NCI-H1436 treated with DMSO at 0.1 percent for 48 hours (cell line): ENCODE measurements at places on chromosomes 7 and 10.

DNA sequence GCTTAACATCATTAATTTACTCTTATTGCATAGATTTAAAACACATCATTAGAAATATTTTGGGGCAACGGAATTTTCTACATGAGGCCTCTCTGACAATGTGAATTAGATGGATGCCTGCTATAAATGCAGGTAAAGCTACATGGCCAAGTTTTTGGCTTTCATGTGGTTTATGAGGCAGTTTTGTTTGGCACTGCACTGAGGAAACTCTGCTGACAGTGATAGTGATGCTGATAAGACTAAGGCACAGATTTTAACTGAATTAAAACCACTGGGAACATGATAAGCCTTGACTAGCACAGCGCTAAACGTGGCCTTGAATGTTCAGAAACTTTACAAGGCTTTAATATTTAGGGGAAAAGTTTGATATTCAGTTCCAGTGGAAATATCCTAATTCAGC is 114.3 kb upstream of the NOBOX start:
- DNase-seq, result no peak

DNA sequence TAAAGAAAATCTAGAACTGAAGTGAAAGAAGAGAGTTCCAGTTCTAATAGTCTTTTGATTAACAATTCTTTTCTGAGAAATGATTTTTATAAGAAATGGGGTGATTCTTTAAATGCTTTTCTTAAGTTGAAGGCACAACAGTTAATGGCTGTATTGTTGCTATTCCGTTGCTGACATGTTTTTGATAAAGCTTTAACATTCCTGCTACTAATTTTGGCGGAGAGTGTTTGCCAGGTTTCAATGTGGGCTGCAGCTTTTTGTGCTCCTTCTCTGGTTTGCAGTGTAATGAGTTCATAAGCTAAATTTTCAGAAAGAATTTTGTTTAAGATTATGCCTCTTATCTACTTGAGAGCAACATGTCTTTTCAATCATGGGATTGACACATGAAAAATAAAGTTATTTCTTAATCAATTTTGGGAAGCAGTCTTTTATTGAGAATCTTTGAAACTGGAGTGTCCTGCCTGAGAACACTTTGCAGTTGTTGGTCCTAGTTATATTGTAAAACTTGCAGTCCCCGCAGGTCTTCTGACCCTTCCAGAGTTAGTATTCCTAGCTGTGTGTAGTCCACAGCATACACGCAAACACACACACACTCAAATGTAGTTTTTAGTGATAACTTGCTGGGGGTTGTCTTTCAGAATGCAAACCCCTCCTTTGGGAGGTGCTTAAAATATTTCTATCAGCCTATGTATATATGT is 56.7 kb downstream of the COL17A1 start:
- no peak for DNase-seq

DNA sequence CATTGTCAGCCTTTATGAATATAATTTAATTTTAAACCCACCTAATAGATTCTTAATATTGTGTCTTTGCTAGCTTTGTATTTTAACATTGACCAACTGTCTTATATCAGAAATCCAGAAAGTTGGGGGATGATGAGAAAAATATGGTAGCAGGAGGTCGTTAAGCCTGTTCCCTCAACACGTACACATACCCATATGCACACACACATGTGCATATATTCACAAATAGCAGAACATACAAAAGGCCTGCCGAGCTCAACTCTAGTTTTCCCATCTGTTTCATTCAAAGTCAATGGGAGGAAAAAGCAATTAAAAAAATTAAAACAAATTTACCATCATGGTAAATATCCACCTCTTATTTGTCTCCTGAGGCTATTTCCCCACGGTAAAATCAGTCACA is 25.9 kb upstream of the PTPRZ1 start:
- no peak for DNase-seq

GRCh38 chr10:21495002-21495751 is 30.3 kb downstream of the SKIDA1 start:
- DNase-seq, result no peak

- DNase-seq, result no peak
These were observed 37.2 kb downstream of the CYCS start for GRCh38 chr7:25087855-25088254.

DNA sequence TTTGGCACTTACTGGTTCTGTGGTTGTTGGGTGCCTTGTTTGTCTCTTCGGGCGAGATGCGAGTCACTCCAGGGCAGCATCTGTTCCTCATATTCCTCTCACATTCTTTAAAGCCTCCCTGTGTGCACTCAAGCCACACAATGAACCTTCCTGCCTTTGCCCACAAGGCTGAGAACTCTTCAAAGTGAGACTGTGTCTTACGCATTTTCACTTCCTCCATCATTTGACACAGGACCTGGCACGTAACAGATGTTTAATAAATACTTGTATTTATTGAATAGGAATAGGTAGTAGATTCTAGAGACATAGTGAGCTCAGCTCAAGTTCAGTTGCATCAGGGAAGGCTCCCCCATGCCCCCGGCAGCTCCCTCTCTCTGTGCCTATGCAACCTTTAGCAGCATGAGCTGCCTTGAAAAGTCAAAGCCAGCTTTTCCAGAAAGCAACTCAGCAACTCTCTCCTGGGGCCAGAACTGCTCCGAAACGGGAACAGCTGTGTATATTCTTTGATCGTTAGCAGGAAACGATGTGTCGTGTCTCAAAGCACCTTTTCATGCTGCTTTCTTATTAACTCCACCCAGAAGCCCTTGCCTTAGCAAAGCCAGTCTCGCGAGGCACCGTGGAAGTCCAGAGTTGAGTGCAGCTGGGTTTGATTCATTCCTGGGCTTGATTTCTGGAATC is 97.5 kb downstream of the PFKFB3 start:
- no peak for DNase-seq

DNA sequence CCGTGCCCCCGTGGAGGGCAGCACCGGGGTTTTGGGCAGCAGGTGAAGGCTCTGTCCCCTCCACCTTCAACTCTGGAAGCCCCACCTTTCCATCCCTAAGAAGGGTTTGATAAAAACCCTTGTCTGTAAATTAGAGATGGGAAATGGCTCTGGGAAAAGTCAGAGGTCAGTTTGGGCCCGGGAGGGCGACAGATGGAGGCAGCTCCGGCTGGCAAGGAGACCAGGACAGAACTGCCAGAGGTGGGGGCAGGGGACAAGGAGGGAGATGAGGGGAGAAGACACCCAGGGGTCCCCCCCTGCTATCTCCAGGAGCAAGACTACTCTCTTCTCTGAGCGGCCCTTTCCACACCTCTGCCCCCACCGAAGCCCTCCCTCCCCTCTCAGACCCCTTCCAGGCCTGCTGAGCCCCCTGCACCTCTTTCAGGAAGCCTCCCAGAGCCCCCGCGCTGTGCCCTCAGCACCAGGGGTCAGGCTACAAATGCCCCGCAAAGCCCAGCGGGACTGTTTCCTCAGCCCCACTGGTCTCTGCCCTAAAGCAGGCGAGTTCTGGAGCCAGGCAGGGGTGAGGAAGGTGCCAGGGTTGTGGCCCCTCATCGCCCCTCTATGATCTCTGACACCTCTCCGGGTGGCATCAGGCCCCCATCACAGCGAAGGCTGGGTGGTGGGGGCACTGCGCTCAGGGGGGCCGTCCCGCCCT is 980 bp upstream of the SH2B2 start:
- no peak for DNase-seq

GRCh38 chr7:2405601-2406345 is 2.4 kb downstream of the CHST12 start:
- no peak for DNase-seq

DNA sequence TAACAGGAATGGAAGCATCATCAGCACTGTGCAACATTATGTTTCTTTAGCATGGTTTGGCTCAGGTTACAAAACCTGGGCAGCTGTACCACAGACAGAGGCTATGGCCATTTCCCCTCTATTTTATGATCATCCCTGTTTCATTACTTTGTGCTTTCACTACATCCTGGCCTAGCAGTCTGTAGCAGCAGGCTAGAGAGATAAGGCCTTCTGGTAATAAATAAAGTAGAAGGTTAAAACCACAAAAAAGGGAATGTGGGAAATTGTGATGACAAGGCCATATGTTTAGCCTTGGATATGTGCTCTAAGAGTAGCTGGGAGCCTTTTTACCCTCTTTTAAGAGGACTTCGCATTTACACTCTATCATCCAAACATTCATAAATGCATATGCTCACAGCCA is 266.2 kb upstream of the PHF14 start:
- DNase-seq, result no peak

GRCh38 chr10:74705358-74705980 is 120.9 kb upstream of the KAT6B start:
- peak; percentile 51 for DNase-seq

- no peak for DNase-seq
These were observed 305.8 kb downstream of the PLXNA4 start for GRCh38 chr7:132270517-132270916.

DNA sequence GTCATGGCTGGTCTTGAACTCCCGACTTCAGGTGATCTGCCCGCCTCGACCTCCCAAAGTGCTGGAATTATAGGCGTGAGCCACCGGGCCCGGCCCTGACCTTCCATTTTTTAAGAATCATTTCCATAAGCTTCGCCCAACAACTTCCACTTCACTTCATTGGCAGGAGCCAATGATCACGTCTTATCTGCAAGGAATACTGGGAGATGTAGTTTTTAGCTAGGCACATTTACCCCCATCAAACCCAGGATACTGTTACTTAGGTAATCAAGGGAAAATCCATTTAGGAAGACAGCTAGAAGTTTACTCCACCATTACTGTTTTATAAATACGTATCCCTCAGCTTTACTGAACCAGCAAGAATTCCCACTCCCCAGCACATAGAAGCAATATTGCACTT is 3.4 kb upstream of the CDK13 start:
- no peak for DNase-seq

DNA sequence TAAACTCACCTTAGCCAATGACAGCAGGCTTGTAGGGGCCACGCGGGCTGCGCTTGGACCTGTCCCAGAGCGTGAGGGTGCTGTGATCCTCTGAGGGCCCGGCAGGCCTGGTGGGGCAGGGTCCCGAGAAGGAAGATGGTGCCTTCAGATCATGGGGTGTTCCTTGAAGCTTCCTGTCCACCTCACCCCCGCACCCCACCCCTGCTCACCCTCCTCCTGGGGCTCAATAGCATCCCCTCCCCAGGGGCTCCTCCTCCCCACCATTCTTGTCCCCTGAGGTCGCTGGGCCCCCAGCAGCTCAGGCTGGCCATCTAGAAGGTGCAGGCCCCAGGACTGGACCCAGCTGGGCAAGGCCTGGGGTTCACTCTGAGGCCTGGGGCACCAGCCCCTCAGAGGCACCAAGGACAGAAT is 33.9 kb downstream of the PWWP2B start:
- DNase-seq, result no peak

GRCh38 chr7:41869997-41870396 is 167.1 kb upstream of the INHBA start:
- DNase-seq, result no peak
